Left kidney (tissue), 8 donors: ENCODE measurements at places on chromosomes 2 and 18. TPM values are rescaled to one million over a fixed set of nuclear protein-coding genes. Genes with fewer than 3 reads are reported as not detected.

LAMA1 gene
- polyA plus RNA-seq, result 95.7 TPM

UGT1A8 gene
- polyA plus RNA-seq, result not detected

NOL4 gene
- 2.8 TPM for polyA plus RNA-seq

WNT10A gene
- polyA plus RNA-seq, result 0.45 TPM

POMC gene
- 8.4 TPM for polyA plus RNA-seq

UGT1A3 gene
- polyA plus RNA-seq, result not detected

RUFY4 gene
- 0.32 TPM for polyA plus RNA-seq

PXDN gene
- 154 TPM for polyA plus RNA-seq

COX7A2L gene
- polyA plus RNA-seq, result 183 TPM

POTEI gene
- 0.08 TPM for polyA plus RNA-seq

MRPL33 gene
- polyA plus RNA-seq, result 147 TPM

SLC9A4 gene
- 7.0 TPM for polyA plus RNA-seq

UGT1A10 gene
- not detected for polyA plus RNA-seq

SPTBN1 gene
- 262 TPM for polyA plus RNA-seq

HNRNPA3 gene
- 794 TPM for polyA plus RNA-seq

DNAH6 gene
- polyA plus RNA-seq, result 3.6 TPM

THUMPD2 gene
- polyA plus RNA-seq, result 26.4 TPM

TPO gene
- 0.20 TPM for polyA plus RNA-seq
